ENCODE measurements at places on chromosomes 11 and 22.

- no peak for DNase-seq
Observed at GRCh38 chr11:122310766-122311165, 194.8 kb upstream of the BLID start.

DNA sequence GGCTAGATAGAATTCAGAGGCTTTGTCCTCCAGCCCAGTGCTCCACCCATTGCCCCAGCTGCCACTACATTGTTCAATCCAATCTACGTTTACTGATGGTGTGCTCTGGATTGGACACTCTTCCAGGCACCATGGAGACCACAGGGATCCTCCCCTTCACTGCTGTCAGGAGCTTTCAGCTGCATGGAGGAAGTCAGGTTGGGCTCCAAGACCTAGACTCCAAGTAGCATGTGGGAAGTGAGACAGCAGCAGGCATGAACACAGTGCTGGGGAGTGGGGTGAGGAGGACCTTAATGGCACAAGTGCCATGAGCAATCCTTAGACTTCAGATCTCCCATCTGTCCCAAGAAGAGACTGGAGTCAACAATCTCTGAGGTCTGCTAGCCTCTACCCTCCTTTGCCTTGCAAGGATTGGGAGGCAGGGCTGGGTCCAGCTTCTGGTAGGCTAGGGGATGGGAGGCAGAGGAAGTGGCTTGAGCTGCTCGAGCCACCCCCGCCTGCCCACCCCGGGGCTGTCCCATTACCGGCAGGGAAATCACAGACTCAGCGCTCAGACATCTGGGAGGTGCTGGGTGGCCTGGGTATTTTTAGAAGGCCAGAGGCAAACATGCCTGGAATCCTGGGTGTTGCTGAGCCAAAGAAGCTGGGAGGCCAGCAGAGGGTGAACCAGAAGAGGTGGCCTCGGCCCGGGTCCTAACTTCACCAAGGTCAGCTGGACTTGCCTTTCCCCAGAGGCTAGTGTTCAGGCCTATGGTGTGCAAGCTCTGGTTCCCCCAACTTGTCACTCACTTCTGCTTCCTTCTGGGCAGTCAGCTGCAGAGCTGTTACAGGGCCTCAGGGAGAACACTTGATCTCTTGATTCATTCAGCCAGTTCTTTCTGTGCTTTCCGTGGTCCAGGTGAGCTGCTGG lies 15.2 kb upstream of the FCHSD2 start:
- DNase-seq = no peak

GRCh38 chr11:57647960-57648800 lies 1.5 kb downstream of the YPEL4 start:
- DNase-seq = no peak

DNA sequence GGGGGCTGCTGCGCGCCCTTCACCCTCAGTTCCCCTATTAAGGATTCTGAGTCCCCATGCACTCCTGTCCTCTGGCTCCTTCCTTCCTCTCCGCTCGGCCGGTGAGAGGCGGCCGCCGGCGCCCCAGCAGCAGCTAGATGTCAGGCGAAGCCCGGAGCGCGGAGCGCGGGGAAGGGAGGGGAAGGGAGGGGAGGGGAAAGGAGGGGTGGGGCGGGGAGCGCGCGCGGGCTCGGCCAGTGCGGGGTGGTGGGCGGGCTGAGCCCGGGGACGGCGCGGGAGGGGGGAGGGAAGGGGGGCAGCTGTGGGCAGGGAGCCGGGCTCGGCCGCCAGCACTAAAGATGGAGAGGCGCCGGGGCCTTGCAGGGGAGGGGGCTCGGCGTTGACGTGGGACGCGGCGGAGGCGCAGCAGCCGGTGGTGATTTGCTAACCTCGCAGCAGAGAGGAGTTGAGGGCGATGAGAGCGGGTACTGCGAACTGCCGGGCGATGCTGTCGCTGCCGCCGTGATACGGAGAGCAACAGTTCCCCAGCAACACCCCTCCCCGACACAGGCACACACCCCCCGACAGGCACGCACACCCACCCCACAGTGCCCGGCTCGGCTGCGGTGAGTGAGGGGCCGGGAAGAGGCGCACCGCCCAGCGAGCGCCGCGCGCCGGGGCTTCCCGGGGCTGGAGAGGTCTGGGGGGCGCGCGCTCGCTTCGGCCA lies at the start of gene ZBTB16:
Gene ZBTB16, plus strand, starts transcription at position 434 of the 706 bp plus-strand sequence. CDS start 3,590 bp downstream, outside the sequence.
- DNase-seq = no peak

Data from AG09319 (cell line).